D341Med (cell line): ENCODE measurements at places on chromosomes 16 and 17.

GRCh38 chr16:80433623-80434022, 107.2 kb upstream of the DYNLRB2 start:
- no peak for DNase-seq

DNA sequence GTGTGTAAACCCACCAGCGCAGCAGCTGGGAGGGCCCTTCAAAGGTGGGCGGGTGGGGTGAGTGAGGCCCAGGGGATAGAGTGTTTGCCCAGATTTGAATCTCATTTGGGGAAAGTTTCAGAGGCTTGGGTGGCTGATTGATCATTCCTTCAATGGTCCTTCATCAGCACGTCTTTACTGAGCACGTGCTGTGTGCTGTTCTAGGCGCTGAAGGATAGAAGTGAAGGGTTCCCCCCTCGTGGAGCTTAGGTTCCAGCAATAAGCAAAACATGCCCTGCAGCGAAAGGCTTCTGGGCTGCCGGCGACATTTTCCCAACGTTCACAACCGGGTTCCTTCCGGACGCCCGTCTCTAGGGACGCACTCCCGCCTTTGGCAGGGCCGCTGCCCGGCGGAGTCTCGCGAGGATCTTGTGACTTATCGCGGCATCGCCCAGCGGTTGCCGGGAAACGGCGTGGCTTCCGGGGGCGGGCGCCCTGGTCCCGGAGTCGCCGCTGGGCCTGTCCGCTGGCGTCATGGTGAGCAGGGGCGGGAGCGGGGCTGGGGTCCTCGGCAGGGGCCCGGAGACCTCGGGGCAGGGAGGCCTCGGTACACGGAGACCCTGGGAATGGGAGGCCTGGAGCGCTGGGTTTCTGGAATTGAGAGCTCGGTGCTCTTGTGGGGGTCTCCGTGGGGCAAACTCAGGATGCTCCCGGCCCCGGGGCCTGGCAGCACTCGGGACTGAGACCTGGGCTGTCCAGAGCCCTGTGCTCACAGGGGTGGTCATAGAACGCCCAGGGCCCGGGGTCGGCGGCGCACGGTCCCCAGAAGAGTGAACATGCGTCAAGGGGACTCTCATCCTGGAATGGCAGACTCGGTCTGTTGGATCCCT, 3.2 kb upstream of the DBNDD1 start:
- DNase-seq, result peak; percentile 96

DNA sequence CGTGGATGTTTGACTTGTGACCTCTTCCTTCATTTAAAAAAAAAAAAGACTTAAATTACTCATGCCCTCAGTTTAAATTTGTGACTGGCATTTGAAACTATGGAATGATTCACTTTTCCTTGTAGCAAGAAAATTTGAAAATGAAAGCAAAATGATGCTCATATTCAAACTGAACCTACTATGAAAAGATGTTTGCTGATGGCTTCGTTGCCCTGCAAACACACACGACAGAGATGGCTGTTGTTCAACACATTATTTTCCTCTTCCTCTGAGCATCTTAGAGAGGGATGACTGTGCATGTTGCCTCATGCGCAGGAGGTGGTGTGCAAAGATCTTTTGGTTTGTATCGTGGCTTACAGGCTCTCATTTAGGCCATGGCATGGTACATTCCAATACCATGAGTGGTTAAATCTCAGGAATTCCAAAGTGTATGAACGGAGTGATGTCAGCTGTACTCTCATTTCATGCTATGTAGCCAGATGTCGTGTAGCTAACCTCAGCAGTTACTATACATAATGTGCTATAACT, 164.5 kb downstream of the PRKCA start:
- no peak for DNase-seq

DNA sequence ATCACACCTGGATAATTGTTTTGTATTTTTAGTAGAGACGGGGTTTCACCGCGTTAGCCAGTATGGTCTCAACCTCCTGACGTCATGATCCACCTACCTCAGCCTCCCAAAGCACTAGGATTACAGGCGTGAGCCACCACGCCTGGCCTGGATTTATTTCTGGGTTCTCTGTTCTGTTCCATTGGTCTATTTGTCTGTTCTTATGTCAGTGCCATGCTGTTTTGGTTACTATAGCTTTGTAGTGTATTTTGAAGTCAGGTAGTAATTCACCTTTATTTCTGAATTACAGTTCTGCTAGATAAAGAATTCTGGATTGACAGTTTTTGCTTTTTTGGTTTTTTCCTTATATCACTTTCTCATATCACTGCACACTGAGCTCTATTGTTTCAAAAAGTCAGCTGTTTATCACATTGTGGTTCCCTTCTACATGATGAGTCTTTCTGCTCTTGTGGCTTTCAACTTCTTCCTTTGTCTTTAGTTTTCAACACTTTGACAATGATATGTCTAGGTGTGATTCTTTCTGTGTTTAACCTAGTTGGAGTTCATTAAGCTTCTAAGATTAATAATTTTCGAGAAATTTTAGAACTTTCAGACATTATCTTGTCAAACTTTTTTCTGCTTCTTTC, 98.2 kb downstream of the CA4 start:
- DNase-seq, result no peak

DNA sequence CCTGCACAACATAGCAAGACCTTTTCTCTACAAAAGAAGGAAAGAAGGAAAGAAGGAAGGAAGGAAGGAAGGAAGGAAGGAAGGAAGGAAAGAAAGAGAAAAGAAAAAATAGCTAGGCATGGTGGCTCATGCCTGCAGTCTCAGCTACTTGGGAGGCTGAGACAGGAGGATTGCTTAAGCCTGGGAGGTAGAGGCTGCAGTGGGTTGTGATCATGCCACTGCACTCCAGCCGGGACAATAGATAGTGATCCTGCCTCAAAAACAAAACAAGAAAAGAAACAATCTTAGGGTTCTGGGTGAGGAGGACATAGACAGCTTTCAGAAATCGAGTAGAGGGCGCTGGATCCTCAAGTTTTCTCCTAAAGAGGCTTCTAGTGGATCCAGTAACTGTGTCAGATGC, 59.7 kb upstream of the CLEC3A start:
- no peak for DNase-seq
